ENCODE measurements at places on chromosomes 11 and 22.

GRCh38 chr11:32003335-32003734 is 87.5 kb upstream of the RCN1 start:
- no peak for DNase-seq

DNA sequence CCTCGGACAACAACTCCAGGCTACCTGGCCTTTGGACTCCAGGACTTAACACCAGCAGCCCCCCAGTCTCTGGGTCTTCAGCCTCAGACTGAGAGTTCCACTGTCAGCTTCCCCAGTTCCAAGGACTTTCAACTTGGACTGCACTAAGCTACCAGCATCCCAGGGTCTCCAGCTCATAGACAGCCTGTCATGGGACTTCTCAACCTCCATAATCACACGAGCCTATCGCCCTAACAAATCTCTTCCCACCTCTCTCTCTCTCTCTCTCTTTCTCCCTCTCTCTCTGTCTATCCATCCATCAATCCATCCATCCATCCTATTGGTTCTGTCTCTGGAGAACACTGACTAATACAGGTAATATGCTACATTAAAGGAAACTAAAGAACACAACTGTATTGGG is 10.7 kb downstream of the RAB30 start:
- DNase-seq: no peak

DNA sequence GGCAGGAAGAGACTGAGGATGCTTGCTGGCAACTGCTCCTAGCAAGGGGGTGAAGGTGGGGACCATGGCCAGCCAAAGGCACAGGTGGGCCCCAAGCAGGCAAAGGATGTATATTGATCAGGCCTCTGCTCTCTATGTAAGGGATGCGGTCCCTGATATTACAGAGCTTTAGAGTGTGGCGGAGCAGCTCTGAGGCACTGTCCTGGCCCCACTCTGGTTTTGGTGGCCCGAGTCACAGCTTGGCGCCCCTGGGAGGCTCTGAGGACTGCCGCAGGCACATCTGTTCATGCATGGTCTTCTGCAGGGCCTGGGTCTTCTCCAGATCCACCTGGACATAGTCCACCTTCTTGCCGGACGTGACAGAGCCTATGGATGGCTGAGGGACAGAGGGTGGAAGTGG is 45.5 kb downstream of the GAB4 start:
- DNase-seq: no peak

DNA sequence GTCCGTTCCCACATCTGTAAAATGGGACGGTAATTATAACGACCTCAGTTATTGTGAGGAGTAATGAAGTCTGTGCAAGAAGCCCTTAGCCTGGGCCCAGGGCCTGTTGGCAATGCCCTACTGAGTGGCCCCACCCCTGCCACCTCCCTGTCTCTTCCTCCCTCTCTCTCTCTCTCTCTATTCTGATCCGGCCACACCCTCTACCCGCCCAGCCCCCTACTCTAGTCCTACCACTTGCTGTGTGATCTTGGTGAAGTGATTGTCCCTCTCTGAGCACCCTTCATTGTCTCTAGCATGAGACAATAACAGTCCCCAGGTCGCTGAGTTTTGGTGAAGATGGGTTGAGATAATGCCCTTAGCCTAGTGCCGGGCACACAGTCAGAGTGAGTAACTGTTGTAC is 7.4 kb upstream of the SEC14L6 start:
- no peak for DNase-seq

DNA sequence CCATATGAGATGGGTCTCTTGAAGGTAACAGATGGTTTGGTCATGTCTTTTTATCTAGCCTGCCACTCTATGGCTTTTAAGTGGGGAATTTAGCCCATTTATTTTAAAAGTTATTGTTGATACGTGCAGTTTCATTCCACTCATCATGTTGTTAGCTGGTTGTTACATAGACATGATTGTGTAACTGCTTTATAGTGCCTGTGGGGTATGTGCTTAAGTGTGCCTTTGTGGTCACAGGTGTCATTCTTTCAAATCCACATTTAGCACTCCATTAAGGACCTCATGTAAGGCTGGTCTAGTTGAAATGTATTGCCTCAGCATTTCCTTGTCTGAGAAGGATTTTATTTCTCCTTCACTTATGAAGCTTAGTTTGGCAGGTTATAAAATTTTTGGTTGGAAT is 263.8 kb upstream of the LUZP2 start:
- DNase-seq: no peak

DNA sequence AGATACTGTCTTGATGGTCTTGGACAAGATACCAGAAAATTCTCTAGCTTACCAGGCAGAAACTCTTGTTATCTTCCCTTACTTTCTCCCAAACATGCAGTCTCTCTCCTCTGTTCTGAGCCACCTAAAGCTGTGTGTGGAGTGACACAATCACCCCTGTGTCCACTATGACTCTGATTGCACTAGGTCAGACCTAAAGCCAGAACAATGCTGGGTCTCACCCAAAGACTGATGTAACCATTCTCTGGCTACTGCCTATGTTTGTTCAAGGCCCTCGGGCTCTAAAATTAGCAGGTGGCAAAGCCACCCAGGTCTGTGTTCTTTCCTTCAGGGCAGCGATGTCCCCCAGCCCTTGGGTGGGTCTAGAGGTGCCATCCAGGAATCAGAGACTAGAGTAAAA is 200.5 kb downstream of the KCNA4 start:
- DNase-seq: no peak

GRCh38 chr11:22193348-22194051 is 615 bp downstream of the ANO5 start:
- DNase-seq: peak; percentile 34

GRCh38 chr11:43282607-43283440 is 29.0 kb upstream of the API5 start:
- peak; percentile 64 for DNase-seq

DNA sequence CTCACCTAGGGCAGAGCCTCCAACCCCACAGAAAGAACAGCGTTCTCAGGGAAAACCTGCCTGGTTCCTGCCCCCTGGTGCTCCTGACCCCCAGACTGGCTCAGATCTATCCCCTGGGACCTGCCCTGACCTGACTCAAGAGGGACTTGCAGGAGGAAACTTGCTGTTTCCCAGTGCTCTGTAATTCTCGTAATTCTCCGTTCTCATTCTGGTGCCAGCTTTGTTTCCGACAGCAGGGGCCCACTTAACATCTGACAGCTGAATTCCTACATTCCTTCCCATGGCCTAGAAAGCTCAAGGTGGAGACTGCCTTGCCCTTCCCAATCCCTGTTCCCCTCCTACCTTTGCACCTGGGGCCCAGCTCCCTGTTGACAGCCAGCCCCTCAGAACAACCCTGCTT is 12.5 kb upstream of the CSF2RB start:
- DNase-seq: no peak

DNA sequence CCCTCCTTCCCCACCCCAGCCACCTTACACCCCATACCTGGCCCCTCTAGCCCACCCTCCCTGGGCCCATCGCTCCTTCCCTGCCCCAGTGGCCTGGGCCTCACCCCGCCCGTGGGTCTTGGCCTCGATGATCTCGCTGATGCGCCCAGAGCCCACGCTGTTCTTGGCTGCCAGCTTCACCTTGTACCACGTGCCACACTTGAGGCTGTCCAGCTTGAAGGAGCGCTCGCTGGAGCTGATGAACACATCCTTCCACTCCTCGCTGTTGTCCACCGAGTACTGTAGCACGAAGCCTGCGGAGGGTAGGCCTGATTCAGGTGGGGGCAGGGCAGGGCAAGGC is 110.1 kb downstream of the CEP164 start:
- no peak for DNase-seq

DNA sequence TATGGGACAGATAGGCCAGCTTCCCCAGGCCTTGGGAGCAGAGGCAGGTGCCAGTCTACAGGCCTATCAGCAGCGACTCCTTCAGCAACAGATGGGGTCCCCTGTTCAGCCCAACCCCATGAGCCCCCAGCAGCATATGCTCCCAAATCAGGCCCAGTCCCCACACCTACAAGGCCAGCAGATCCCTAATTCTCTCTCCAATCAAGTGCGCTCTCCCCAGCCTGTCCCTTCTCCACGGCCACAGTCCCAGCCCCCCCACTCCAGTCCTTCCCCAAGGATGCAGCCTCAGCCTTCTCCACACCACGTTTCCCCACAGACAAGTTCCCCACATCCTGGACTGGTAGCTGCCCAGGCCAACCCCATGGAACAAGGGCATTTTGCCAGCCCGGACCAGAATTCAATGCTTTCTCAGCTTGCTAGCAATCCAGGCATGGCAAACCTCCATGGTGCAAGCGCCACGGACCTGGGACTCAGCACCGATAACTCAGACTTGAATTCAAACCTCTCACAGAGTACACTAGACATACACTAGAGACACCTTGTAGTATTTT is 26.6 kb upstream of the L3MBTL2 start:
- DNase-seq: no peak

DNA sequence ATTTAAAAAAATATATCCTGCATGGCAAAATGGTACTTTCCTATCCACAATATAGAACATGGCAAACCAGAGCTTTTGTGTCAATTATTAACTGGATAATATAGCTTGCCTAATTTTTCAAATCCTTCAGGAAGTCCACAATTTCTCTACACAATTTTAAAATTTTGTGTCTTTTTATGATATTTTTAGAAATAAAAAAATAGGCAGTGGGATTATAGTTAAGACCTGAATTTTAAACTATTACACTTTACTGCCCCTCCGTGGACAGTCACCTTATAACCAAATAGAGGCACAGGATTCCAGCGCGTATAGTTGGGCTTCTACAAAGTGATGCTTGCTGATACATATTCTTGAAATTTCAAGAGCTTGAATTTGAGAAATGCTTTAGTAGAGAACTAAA is 2.1 kb upstream of the DMC1 start:
- DNase-seq: peak; percentile 81

GRCh38 chr22:20235389-20235991 is 32.6 kb downstream of the RTN4R start:
- no peak for DNase-seq

- no peak for DNase-seq
Observed at GRCh38 chr11:92681586-92681985, 287.9 kb upstream of the MTNR1B start.

DNA sequence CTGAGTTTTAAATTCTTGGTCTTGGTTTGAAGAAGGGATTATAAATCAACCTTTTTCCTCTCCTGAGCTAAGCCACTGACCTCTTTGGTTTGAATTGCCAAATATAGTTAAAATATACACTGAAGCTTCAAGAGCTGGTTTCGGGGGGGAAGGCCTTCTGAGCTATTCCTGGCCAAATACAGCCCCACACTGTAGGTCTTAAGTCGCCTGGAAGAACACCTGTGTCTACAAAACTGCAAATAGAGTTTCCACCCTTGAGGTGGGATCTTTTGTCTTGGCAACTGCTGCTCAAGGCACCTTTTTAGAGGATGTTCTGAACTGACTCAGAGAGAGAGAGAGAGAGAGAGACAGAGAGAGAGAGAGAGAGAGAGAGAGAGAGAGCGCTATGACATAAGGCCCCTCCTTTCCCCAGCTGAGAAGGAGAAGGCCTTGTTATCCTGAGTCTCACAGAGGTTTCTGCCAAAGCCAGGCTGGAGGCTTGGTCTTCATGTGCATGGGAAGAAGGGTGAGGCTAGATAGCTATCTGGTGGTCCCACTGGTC is 5.5 kb downstream of the ADM start:
- no peak for DNase-seq

GRCh38 chr11:85307366-85307765 is 319.8 kb downstream of the DLG2 start:
- DNase-seq: no peak

GRCh38 chr11:30291331-30291730 is 31.6 kb upstream of the ARL14EP start:
- no peak for DNase-seq

- DNase-seq: no peak
Observed at GRCh38 chr11:111748035-111748804, 18.0 kb downstream of the PPP2R1B start.

DNA sequence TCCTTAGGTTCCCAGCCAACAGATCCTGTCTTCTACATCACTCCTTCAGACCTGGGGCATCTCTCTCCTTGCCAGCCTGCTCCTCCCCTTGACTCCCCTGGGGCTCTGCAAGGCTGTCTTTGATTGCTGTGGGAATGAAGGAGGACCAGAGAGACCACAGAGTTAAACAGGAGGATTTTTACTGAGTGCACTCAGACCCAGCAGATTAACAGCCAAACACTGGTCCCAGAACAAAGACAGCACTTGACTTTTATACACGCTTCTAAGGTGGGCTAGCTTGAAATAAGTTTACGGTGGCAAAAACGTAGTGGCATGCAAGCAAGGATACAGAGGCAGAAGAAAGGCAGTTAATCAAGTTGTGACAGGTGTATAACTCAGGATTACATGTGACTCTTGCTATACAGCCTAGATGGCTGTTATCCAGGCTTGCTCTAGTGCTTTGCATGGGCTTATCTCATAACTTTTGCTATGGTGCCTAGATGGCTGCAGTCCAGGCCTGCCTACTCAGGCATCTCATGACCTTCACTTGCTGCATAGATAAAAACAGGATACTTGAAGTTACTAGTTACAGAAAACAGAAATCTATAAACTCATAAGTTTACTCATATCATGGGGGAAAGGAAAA is 22.0 kb upstream of the GLYATL1 start:
- no peak for DNase-seq

DNA sequence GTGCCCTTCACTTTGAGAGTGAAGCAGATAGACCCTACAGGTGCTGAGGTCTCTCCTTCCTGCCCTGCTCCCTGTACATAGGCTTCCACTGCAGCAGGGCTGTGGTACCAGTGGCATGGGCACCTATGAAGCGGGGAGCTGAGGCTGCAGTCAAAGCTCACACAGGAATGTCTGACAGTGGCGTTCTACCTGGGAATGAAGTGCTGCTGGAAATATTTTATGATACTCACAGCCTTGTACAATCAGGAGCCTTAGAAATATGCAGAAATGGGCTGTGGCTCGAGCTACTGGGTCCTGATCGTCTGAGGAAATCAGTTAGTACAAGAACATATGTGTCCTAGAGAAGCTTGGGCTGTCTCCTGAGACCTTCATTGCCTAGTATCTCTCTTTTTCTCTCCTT is 24.8 kb downstream of the MRPL16 start:
- DNase-seq: no peak

- peak; percentile 53 for DNase-seq
Observed at GRCh38 chr11:44427432-44427831, 117.5 kb upstream of the ALX4 start.

GRCh38 chr11:6433998-6434660 is 6.7 kb downstream of the HPX start:
- no peak for DNase-seq

- DNase-seq: no peak
Observed at GRCh38 chr11:113488931-113489351, 13.7 kb upstream of the DRD2 start.

DNA sequence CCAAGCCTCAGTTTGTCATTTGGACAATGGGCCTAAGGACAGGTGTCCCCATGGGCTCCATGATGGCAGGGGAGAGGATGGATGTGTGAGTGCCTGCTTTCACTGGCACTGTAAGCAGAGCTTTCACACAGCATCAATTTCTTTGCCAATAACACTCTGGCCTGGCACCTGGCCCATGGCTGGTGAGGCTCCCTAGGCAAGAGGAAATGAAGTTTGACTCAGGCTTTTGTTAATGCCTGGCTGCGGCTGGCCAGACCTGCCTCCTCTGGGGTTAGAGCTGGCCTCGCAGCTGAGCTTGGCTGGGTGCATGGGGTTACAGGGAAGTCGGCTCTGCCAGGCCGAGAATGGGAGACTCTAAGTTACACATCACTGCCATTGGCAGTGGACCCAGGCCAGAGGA is 30.0 kb upstream of the SEZ6L start:
- DNase-seq: no peak

GRCh38 chr22:39148727-39149535 is 3.5 kb downstream of the CBX7 start:
- peak; percentile 42 for DNase-seq
